ENCODE measurements at places on chromosomes 5 and 9.

DNA sequence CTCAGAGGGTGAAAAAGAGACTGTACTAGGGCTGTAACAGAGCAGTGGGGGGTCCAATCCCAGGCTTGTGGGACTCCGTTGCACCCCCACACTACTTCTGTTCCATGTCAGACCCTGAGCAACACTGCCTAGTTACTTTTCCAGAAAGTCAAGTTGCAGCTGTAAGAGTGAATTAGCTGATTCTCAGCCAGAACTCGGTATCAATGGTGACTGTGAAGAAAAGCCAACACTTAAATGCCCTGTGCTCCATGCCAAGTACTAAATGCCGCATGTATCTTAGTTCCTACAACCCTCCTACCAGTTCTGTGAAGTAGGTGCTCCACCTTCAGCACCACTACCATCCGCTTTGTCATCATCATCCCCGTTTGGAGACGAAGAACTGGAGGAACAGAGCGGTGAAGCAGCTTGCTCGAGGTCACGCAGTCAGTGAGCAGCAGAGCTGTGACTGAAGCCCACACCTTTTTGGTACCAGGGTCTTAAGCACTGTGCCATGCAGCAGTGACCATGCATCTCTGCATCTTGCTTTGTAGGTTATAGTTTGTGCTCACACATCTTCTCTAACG lies 64.3 kb downstream of the NSG2 start:
- DNase-seq, result no peak

GRCh38 chr5:39473156-39473775 lies 48.5 kb upstream of the DAB2 start:
- DNase-seq, result no peak

DNA sequence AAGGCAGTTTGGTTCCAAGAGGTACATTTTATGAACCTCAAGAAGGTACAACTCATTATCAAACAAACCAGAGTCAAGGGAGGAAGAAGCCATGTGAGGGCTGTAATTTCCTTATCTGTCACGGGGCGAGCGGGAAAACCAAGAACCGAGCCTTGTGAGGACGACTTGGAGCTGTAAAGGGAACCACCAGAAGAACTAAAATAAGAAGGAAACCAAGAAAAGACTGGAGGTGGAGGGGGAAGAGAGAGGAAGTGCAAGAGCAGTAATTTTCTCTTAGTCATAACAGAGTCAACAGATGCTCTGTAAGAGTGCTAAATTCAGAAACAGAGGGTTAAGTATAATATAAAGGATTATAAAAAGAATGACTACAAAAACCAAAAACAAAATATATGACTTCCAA lies 127.1 kb downstream of the DIRAS2 start:
- DNase-seq, result no peak

DNA sequence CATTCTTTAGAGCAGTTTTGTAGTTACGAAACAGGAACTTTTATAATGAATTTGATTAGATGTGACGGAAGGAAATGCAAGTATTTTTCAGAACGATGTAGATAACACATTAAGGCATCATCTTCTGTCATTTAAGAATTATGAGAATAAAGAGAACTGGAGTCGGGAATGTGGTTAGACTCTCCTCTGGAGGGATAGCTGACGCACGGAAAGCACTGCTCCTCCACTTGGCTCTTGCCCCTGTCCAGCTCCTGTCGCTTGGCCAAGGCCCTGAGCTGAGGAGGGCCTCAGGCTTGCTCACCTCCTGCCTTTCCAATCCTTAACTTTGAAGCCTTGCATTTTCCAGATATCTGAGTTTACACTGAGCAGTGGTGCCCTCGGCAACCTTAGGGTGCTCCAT lies 60.5 kb downstream of the MAP1B start:
- no peak for DNase-seq

DNA sequence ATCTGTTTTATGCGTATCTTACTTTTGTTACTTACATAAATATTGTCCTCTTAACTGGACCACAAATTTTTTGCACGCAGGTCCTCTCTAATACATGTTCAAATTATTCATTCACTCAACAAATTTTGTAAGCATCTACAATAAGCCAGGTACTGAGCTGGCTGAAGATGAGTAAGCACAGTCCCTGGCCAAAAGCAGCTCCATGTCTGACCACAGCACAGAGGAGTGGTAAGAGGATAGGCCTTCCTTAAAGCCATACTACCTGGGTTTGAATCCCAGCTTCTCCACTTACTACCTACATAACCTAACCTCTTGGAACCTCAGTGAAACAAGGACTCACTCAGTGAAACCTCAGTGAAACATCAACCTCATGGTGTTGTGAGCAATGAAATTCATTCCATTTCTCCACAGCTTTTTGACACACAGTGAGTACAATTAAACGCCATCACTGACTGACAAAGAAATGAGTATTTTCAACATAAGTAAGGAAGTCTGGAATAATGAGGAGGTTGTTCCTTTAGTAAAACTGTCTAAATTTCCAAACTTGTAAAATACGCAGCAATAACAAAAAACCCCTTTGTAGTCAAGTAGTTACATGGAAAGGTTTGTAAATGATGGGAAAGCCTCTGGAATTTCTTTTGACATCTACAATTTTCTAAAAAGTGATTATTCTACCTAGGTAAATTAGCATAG lies 15.0 kb downstream of the PTAR1 start:
- DNase-seq, result no peak

DNA sequence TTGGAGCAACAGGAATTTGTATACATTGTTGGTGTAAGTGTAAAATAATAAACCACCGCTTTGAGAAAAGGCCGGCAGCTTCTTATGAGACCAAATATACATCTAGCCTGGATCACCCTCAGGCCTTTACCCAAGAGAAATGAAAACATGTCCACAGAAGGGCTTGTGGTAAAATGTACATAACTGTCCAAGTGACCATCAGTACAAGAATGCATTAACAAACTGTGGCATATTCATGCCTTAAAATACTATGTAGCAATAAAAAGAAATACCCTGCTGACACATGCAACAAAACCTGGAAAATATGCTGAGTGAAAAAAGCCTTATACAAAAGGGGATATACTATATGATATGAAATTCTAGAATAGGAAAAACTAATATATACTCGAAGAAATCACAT lies 311.9 kb upstream of the TRPC7 start:
- no peak for DNase-seq

- no peak for DNase-seq
Observed at GRCh38 chr9:113416149-113416721, 5.7 kb downstream of the C9orf43 start.

DNA sequence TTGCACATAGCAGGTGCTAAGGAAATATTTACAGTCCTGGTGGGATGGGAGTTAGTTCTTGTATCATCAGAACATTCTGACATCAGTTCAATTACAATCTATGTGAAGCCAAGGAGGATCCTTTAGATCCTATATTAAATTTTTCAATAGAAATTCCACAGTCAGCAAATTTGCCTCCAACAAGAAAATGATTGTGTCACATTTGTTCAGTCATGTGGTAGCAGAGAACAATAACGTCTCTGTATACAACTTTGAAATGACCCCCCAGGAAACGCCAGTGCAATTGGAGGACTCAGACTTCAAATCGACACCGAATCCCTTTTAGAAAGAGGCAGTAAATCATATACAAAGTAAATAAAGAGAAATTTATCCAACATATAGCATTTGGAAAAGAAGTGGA lies 392.1 kb downstream of the DTWD2 start:
- no peak for DNase-seq

GRCh38 chr9:13786131-13786530 lies 506.6 kb upstream of the MPDZ start:
- no peak for DNase-seq

All from erythroblast (primary cell).